Glomerular endothelial cell (primary cell): ENCODE measurements at places on chromosomes 2 and 18.

DNA sequence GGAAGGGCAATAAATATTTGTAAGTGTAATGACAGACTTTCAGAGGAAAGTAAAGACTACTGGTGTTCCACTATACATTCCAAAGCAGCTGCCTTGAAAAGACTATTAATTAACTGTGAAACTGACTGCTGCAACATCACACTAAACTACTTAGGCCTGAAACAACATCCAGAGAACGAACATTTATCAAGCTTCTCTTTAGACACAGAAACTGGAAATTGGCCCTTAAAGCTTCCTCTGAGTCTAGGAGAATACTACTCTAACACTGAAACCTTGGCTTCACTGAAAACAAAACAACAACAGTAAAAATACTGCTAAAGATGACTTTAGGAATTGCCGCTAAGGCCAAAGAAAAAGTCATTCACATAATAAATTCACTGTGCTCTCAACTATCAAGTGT lies 74.6 kb downstream of the ESCO1 start:
- DNase-seq, result no peak

DNA sequence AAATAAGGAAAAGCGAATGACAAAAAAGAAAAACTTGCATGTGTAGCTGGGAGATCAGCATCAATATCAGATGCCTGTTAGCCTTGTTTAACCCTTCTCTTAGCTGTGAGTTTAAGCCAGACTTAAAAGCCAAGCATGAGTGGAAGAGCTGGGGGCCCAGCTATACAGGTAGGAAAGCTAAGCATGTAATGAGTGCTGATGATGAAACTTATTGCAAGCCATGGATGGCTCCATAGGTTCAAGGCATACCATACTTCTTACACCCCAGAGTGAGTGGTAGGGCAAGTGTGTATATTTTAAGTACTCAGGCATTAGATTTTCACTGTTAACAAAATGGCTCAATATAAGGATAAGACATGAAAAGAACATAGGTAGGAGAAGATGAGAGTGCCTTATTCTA lies 28.0 kb downstream of the RBBP8 start:
- no peak for DNase-seq

GRCh38 chr18:47993409-47993808 lies 63.0 kb upstream of the SMAD2 start:
- DNase-seq, result no peak

GRCh38 chr2:72603481-72603880 lies 222.4 kb downstream of the EXOC6B start:
- DNase-seq, result no peak

DNA sequence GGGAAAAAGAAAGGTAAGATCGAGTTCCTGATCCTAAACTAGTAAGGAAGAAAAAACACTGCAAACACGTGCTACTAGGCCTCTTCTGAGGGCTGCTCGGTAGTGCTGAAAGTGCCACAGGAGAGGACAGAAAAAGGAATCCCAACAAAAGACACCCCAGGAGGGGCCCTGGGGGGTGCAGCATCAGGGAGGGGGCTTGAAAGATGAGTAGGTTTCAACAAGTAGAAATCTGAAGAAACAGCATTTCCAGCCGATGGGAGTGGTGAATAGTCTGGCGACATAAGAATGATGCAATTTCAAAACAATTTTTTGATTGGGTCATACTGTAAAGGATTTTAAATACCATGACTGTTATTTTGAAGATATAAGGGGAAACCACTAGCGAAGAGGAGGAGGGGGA lies 98.6 kb downstream of the NOL10 start:
- no peak for DNase-seq

DNA sequence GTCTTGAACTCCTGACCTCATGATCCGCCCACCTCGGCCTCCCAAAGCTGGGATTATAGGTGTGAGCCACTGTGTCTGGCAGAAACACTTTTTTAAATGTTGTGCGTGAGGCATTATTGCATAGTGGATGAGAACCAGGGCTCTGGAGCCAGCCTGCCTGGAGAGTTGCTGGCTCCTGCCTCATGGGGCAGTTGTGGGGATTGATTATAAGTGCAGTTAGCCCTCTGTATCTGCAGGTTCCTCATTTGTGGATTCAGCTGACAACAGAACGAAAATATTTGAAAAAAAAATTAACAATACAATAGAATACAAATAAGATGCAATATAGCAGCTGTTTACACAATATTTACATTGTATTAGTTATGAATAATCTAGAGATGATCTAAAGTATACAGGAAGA lies 129.4 kb upstream of the EML6 start:
- DNase-seq, result no peak

GRCh38 chr2:46970334-46971288 lies 55.0 kb upstream of the MCFD2 start:
- no peak for DNase-seq

- DNase-seq, result no peak
Observed at GRCh38 chr2:147715807-147716206, 129.0 kb upstream of the ACVR2A start.
